ENCODE measurements at places on chromosomes 12 and 14.

DNA sequence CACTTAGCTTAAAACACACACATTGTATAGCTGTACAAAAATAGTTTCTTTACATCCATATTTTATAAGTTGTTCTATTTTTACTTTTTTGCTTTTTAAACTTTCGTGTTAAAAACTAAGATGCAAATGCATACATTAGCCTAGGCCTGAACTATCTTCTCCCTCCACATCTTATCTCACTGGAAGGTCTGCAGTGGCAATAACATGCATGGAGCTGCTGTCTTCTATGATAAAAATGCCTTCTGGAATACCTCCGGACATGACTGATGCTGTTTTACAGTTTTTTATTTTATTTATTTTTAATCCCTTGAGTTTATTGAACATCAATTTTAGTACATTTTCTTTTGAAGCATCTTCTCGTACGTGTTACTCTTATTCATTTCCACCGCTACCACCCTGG, 112.3 kb upstream of the TSPAN8 start:
- no peak for DNase-seq

- no peak for DNase-seq
Measured at GRCh38 chr14:54881235-54881760, 21.3 kb downstream of the GCH1 start.

GRCh38 chr12:12954356-12954755, 2.4 kb upstream of the GPRC5D start:
- no peak for DNase-seq

- DNase-seq: no peak
Measured at GRCh38 chr12:54395545-54395944, 11.0 kb upstream of the ZNF385A start.

DNA sequence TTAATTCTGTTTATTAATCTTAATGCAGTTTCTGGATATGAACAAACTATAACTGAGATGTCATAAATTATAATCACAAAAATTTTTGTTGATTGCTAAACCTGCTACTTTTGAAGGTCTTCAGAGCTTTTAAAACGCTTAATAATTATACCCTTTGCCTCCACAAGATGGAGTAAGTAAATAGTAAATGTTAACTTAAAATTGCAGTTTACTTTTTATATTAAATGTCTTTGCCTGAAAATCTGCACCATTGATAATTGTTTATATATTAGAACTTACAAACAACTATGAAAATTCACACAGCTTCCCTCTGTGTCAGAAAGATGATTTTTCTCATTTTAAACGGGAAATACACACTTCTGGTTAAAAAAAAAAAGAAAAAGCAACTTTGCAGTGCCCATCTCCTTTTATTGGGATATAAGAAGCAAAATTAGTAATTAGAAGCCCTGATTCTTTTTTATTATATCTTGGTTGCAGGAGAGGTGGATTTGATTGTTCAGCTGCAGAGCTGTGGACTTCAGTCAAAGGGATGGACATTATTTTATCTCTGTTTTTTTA, 35.6 kb downstream of the SCFD1 start:
- no peak for DNase-seq

GRCh38 chr14:103393676-103394626, 8.7 kb downstream of the MARK3 start:
- DNase-seq: peak; percentile 49

- DNase-seq: no peak
Measured at GRCh38 chr14:58249611-58250010, 5.0 kb downstream of the PSMA3 start.

DNA sequence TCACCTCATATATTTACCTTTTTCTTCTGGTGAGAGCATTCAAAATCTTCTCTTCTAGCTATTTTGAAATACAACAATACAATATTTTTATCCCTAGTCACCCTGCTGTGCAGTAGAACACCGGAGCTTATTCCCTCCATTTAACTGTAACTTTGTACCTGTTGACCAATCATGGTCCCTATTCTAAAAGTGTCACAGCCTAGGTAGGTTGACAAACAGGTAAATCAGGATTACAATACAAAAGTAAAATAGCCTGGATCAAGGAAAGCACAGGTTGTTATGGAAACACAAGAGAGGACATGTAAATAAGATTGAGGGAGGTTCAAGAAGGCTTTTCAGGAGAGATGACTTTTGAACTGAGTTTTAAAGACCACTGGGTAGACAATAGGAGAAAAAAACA, 670.9 kb downstream of the DIO2 start:
- no peak for DNase-seq

GRCh38 chr12:61574339-61574738, 685.9 kb upstream of the USP15 start:
- DNase-seq: no peak

GRCh38 chr14:29348504-29348903, 579.1 kb downstream of the PRKD1 start:
- no peak for DNase-seq

DNA sequence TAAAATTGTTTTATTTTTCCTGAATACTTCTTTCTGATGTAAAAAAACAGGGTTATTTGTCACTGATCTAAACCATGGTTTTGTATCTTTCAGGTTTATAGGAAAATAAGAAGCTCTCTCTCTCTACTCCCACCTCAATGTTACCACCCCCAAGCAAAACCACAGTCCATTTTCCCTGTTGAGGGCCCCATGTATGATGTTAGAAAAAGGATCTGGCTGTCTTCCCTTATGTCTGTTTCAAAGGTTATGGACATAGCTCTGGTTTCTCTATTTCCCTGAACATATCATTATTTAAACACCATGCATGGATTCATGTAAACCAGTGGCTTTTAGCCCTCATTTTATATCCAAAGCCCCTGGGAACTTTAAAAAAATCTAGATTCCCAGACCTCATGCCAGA, 649.0 kb upstream of the TBX3 start:
- no peak for DNase-seq

DNA sequence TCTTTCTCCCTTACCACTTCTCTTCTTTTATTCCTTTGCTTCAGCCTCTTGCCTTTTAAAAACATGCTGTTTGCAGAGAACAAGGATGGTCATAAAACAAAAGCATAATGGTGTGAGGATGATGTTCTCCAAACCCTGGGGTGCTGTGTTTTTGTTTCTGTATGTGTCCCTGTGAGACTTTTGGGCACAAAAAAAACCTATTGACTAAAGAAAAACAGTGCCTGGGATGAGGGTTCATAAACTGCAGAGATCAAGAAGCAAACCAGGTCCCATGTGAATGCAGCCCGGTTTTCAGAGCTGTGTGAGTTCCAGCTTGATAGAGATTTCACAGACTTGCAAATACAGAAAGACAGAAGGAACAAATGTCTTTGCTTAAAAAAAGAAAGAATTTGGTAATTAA, 148.6 kb upstream of the CPSF6 start:
- no peak for DNase-seq

- DNase-seq: no peak
Measured at GRCh38 chr14:64857979-64858744, 21.5 kb downstream of the SPTB start.

GRCh38 chr12:54364413-54364812, at the start of gene GPR84:
GPR84 (minus strand) TSS chr12:54364486; CDS start chr12:54363851, 635 bp downstream.
- no peak for DNase-seq

DNA sequence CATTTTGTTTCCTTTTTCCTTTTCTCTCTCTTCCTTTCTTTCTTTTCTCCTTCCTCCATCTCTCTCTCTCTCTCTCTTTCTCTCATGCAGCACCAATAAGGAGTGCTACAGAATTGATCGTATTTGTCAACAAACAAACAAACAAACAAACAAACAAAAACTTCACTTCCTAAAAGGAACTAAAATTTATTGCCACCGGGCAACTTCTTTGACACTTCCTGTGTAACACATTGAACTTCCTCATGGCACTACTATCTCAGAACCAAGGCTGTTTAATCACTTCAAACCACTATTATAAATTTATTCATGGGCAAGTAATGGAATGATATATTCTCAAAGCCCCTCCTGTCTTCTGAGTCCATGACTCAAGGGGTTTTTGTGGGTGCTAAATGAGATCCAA, 51.3 kb downstream of the SERPINA3 start:
- DNase-seq: no peak

DNA sequence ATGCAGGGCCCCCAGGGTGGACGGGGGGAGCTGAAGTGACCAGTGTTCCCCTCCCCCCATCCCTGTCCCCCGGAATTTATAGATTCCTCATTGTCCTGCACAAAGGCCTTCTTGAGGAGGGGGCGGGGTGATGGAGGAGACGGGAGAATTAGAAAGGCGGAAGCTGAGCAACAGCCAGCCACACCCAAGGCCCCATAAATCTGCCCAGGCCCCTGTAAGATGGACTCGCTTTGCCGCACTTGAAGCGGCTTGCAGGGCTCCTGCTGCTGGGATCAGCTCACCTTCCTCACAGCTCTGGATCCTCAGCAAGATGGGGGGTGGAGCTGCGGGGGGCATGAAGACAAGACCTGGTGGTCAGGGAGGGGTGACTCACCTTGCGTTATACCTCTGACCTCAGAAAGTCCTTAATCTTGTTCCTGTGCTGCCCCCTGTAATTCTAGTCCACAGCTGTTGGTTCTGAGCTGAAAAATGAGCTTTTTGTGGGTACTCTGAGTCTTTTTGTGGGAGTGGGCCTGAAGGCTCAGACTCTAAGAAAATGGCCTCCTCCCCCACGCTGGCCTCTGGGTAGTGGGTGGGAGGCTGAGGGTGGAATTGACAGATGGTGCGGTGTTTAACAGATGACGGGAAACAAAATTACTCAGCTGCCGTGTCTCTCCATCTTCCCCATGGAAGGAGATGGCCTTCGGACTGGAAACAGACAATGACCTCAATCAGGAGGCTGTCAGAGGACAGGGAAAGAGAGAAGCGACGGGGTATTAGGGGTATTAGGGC, 15.8 kb upstream of the ANKRD33 start:
- no peak for DNase-seq

- no peak for DNase-seq
Measured at GRCh38 chr12:96720363-96720705, 186.7 kb upstream of the NEDD1 start.

GRCh38 chr14:89175881-89176799, 240.9 kb downstream of the FOXN3 start:
- no peak for DNase-seq

DNA sequence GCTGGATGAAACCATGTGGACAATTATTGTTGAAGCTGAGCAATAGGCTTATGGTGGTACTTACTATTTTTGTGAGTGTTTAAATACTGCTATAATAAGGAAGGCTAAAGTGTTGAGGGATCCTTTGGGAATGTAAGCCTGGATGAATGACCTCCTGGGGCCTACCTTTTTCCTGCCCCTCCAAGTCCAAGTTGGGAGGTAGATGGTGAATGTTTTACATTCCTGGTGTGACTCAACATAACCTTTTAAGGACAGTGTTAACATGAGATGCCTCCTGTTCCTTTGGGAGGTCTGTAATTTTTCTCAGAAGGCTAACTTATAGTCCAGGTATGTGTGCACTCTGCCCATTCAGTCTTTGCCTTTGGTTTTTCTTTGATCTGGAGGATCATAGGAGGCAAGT, 315.9 kb downstream of the NRXN3 start:
- no peak for DNase-seq

- no peak for DNase-seq
Measured at GRCh38 chr14:61992139-61992538, 229.9 kb downstream of the SNAPC1 start.

DNA sequence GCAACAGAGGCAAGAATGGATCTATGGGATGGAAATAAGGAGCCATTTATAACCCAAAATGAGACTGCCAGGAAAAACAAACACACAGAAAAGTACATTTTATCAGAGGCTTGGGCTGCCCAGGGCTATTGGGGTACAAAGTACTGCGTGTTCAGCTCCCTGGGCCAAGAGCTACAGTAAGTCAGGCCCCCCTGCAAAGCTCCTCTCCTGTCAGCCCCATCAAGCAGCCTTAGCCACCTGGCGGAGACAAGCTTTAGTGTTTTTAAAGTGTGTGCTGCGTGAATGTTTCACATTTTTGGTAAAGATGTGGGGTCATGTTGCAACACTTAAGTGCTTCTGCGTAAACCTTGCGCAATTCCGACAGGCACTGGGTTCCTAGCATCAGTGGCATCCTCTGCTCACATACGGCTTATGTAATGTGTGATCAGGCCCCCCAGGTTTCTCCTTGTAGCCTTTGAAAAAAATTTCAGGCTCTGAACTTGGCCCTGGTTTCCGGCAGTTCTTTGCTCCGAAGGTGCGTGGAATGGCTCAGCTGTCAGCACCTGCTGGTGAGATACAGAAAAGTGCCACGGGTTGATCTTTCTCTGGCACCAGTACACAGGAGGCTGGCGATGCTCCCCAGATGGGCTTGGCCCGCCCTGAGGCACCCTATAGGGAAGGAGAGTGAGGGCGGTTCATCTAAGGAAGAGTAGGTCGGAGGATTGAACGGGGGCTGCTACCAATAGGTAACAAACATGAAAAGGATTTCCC, 198.7 kb upstream of the EEA1 start:
- peak; percentile 86 for DNase-seq

DNA sequence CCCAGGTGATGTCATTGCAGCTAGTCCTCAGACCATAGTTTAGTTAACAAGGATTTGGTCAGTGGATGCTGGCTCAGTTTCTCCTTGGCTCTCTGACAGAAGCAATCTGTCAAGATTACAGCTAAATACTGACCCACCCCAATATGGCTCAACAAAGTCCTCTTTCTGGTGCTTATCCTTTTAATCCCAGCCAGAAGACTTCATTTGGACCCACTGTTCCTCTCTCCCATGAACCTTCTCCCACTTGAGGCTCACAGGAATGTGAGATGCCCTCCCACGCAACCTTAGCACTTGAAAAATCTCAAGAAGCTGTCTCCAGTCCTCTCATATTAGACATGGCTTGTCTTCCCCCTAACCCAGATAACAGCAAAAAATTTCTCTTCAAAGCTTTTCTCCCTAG, 47.7 kb downstream of the C12orf50 start:
- DNase-seq: no peak

DNA sequence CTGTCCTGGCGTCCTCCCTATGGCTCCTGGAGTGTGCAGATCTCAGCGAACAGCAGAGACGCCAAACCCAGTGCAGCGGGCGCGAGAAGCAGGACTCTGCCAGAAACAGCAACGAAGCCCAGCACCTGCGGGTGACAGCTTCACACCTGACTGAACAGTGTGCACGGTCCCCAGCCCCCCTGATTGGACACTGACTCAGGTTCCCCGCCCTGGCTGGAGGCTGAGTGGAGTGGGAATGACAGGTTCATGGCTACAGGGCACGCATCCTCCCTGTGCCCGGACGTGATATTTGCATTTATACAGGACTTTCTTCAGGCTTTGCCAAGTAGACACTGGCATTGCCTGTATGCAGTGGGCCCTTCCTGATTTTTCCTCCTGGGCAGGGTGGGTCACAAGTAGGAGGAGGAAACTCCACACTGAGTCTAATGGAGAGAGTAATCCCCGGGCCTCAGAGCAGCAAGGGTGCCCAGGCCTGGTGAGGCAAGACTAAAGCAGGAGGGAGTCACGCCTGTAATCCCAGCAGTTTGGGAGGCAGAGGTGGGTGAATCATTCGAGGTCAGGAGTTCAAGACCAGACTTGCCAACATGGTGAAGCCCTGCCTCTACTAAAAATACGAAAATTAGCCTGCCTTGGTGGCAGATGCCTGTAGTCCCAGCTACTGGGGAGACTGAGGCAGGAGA, 71.6 kb downstream of the ASCL4 start:
- no peak for DNase-seq

Data from fibroblast of skin of left quadriceps (primary cell).